ENCODE measurements at places on chromosomes 11 and 22.

GRCh38 chr11:119094816-119095065 lies 6.9 kb downstream of the DPAGT1 start:
- DNase-seq, result peak; percentile 67

DNA sequence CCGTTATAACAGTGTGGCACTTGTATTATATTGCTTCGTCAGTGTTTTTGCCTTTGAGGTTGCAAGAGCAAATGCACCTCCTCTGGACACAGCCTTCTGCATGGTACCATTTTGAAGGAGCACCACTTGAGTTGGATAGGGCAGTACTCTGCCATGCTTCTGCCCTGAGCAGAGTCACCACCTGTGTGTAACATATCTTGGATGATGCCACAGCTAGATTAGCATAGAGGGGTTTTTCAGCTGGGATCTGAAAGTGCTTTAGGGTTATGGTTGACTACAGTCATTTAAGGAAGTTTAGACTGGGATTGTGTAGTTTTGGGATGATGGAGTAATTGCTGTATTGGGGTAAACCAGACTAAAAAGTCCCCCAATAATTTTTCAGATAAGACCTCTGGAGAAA lies 78.8 kb downstream of the PPP6R3 start:
- DNase-seq, result no peak

DNA sequence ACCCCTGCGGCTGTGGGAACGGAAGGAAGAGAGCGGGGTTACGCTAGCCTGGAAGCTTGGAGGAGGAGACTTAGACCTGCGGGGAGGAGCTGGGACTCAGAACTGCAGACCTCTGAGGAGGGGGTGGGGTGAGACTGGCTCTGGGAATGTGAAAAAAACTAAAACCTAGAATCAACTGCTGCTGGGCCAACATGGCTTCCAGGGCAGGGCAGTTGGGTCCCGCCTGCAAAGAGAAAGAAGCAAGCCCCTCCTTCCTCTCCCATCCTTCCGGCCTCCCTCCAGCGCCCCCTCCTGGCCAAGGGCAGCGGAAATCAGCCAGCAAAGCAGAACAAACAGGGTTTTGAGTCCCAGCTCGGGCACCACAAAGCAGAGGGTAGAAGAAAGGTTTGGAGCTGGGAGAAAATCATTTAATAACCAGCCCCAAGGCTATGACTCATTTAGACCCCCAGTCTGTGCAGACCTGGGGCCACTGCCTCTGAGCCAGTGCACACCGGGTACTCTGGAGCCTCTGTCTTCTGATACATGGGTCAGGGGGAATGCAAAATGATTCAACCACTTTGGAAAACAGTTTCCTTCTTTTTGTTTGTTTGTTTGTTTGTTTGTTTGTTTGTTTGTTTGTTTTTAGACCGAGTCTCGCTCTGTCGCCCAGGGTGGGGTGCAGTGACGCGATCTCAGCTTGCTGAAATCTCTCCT lies 7.3 kb upstream of the NCF4 start:
- peak; percentile 78 for DNase-seq

- no peak for DNase-seq
These were observed 26.9 kb downstream of the MRPL16 start for GRCh38 chr11:59783632-59784090.

All from GM10248 (cell line).